ENCODE measurements at places on chromosomes 11 and 22.

DNA sequence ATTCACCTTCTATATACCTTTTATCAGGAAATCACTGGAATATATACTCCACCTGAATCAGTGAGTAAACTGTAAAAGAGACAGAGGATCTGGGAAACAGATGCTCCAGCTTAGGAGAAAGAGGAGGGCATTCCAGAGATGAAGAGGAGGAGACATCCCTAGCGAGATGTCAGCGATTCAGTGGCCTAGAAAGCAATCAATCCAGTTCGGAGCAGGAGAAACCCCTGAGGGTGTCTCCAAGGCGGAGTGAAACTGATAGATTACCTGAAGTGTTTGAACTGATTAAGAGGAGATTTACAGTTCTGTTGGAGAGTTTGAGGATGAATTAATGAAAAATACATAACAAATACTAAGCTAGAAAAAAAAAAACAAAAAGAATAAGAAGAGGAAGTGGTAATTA is 24.5 kb upstream of the TNRC6B start:
- no peak for DNase-seq

DNA sequence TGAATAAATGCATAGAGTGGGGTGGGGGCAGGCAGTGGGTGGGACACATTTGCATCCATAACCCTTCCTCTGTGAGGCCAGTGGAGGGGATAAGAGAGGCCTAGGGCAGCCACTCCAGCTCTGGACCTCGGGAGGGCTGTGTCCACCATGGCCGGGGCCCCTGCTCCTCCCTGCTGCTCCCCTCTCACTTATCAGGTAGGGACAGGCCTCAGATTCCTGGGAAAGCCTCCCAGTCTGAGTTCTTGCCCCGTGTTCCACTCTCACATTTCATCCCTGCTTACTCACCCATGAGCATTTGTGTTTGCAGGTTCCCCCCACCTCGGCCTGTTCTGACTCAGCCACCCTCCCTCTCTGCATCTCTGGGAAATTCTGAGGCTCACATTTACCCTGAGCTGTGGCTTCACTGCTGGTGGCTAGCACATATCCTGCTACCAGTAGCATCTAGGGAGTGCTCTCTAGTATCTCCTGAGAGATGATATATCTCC is 128.7 kb upstream of the TOP3B start:
- DNase-seq = peak; percentile 65

DNA sequence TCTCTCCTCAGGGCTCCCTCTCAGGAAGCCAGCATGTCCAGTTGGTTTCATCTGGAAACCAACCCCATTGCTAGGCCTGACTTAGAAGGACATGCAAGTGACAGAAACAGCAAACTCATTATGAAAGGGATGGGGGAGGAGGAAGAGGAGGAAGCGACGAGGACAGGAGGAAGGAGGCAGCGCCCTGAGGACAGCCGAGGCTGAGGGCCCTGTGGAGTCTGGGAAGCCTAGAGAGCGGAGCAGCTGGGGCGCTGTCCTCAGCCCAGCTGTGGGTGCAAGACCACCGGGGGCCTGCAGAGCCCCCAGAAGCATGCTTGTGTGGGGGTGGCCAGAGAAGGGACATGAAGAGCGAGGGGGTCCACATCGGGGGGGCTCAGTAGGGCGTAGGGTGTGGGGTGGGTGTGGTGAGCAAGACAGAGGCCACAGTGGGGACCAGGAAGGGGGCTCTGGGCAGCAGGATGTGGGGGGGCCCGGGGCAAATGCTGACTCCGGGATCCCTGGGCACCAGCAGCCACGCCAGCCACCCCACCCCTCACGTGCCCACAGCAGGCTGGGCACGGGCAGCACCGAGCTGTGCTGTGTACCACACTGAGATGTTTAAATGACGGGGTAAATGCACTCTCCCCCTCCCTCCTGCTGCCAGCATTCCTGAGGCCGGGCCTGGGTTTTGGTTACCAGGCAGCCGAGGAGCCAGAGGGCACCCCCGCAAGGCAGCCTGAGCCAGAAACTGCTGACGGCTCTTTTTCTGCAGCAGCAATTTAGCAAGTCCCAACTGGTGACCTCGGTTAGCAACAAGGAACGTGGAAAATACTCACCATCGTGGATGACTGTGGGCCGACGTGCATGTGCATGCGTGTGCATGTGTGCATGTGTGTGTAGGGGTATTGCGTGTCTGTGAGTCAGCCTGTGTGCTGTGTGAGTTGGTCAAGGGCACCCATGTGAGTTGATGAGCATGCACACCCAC is 82.7 kb upstream of the LINC01488 start:
- DNase-seq = no peak

DNA sequence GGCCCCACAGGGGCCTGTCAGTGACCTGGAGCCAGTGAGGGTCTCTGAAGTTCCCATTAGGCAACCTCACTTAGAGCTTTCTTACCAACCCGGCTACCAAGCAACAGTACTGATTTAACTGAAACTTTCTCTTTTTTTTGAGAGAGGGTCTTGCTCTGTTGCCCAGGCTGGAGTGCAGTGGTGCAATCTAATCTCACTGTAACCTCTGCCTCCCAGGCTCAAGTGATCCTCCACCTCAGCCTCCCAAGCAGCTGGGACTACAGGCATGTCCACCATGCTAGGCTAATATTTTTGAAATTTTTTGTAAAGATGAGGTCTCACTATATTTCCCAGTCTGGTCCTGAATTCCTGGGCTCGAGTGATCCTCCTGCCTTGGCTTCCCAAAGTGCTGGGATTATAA is 42.5 kb downstream of the ARFGAP3 start:
- no peak for DNase-seq

DNA sequence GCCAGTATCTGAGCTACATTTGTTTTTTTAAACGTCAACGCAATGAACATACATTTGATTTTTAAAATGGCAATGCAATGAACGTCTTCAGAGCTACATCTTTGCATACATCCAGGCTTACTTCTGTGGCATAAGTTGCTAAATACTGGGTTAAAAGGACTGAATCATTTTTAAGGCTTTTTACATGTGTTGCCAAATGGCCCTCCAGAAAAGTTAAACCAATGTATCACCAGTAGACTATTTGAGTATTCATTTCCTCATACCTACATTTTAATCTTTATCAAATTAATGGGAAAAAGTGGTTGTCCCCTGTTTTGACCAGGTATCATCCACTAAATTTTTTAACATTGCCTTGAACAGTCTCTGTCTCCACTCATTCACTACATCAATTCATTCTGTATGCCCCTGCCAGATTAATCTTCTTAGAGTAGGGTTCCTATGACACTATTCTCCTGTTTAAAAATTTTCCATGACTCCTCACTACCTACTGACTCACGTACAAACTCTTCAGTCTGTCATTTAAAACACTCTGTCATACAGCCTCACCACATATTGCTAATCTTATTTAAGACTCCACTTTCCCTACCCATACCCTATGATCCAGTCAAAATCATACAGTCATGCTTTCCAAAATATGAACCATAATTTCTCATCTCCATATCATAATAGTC is 12.4 kb upstream of the PRRG4 start:
- DNase-seq = no peak

DNA sequence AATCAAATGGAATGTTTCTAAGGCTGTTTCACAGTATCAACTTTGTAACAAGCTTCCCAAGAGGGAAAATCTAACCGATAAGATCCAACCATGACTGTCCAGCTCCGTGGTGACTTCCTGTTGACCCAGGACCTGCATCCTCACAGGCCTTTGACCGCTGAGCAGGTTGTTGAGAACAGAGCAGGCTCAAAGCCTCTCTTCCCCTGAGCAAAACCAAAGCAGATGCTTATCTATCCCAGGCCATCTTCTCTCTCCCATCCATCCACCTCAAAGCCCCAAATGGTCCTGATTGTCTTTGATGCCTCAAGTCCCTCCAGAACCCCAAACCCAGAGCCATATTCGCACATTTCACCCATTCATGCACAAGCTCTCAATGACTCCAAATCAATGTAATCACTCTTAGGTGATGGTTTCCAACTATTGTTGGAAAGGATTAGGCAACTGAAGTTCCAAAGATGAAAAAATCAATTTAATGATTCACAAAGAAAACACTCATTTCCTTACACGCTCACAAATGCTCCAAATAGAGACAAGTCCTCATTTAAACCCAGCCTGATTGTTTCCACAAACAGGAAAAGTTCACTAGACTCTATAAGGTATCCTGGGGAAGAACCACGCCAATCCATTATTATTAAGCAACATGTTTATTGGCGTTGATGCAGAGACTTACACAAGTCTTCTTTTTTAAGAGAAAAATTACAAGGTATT is 48.7 kb downstream of the C11orf58 start:
- no peak for DNase-seq
